ENCODE measurements at places on chromosomes 1 and 21.

DNA sequence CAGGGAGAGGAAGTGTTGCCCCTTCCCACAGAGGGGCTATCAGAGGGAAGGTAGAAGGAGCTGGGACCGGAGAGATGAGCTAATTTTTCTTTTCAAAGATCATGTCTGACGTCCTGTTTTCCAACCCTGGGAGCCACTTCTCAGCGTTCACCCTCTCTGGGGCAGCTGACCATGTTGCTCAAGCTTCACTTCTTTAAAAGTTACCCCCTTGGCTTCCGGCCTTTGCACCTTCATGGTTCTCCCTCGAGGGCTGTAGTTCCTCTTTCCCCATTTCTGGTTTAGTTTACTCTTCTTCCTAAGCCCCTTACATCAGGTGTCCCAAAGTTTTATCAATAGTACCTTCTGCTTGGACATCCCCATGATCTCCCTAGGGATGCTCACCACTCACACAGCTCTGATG, 23.8 kb upstream of the CSF1 start:
- DNase-seq: no peak

- no peak for DNase-seq
Measured at GRCh38 chr21:44066116-44066515, 41.1 kb upstream of the PWP2 start.

DNA sequence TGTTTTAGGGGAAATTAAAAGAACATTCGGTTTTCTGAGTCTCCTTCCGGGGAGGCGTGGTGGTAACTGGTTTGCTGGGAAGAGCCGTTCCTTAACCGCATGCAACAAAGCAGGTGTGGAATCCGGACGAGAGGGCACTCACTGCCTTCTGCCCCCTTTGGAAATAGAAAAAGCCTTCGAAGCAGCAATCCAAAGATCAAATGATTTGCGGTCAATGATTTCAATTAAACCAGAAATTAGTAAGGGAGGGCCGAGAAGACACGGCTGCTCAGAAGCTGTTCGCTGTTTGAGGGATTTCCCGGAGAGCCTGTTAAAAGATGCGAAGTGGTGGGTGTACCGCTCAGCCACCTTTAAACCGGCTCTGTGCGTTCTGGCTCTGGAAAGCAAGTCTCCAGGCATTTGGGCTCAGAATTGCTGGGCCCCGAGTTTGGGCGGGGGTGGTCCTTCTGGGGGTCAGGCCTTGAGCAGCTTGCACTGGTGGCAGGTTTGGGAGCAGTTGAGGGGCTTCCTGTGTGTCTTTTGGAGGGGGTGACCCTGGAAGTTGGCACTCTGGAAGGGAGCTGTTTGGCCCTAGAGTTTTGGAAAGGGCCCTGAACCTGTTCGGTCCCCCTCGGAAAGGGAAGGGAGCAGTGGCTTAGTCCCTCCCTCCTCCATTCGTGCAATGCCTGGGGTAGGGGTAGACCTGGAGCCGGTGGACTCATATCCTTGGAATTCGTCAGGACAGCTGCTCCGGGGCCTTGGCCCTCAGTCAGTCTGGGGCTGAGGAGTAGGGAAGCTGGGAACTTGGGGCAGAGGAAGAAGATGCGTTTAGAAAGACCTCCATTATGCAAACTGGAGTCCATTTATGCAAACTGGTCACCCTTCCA, 3.1 kb downstream of the SIM2 start:
- DNase-seq: peak; percentile 30

GRCh38 chr1:227790034-227790400, 25.5 kb upstream of the PRSS38 start:
- no peak for DNase-seq

GRCh38 chr1:145879775-145880174, 5.9 kb downstream of the ANKRD35 start:
- no peak for DNase-seq
